M059J (cell line): ENCODE measurements at places on chromosomes 3 and 15.

GRCh38 chr3:25872200-25872877, 82.4 kb downstream of the OXSM start:
- no peak for DNase-seq

DNA sequence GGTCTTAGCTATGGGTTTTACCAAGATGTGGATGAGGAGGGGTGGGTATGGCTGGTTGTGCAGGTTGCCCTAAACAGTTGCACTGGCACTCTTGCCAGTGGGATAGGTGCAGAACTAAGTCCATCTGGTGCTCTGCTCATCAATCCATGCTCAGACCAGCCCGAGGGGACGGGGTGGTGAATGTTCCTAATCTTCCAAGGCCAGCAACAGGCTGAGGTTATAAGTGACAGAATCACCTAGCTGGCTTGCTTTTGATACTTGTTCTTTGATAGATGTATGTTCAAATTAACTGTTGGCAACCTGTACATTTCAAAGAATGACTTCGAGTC, 53.5 kb upstream of the CCR2 start:
- no peak for DNase-seq

- no peak for DNase-seq
Measured at GRCh38 chr15:97977734-97978133, 17.2 kb downstream of the ARRDC4 start.

DNA sequence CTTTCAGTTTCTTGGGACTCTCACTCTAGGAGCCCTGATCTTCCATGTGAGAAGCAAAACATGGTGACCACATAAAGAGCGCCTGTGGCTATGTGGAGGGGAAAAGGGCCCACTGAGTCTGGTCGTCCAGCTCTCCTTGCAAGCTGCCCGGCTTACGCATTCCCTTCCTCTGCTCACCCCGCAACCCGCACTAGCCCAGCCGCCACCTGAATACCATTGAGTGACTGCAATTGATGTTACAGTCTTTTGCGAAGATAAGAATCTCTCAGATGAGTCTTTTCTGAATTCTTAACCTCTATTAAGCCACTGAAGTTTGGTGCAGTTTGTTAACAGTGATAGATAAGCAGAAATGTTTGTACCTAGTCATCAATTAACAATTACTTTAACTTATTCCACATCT, 589.0 kb upstream of the DPPA4 start:
- peak; percentile 52 for DNase-seq

GRCh38 chr15:29873264-29873663, 51.0 kb upstream of the TJP1 start:
- no peak for DNase-seq

DNA sequence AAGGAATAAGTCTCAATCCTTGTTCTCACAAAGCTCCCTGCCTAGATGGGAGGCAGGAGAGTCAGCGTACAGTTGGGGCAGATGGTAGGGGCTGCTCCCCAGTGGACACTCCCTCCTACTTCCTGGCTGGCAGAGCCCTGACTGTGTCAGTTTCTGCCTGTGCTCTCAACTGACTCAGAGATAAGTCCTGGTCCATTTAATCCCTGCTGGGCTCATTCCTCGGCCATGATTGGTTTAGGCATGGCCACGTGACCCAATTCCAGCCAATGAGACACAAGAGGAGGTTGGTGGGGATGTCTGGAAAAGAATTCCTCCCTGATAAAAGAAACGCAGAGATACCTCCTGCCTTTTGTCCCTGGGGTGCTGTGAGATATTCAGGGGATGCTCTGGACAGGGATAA, 118.1 kb upstream of the SLC6A11 start:
- DNase-seq: peak; percentile 5

- no peak for DNase-seq
Measured at GRCh38 chr15:89444241-89445225, 51.9 kb downstream of the RHCG start.

DNA sequence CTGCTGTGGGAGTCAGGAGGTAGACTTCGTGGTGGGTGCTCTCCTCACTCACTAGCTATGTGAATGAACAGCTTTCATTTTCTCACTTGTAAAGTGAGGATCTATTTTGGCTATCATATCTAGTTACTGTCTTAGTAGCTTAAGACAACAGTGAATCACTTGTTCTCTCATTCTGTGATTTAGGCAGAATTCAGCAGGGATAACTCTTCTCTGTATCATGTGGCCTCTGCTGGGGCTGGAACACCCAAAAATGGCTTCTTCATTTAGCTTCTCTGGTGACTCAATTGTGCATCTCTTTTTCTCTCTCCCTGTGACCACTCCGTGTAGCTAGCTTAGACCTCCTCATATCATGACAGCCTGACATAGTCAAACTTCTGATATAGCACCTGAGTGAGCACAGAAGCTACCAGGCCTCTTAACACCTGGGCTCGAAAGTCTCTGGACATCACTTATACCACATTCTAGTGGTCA, 68.4 kb downstream of the BFSP2 start:
- no peak for DNase-seq

DNA sequence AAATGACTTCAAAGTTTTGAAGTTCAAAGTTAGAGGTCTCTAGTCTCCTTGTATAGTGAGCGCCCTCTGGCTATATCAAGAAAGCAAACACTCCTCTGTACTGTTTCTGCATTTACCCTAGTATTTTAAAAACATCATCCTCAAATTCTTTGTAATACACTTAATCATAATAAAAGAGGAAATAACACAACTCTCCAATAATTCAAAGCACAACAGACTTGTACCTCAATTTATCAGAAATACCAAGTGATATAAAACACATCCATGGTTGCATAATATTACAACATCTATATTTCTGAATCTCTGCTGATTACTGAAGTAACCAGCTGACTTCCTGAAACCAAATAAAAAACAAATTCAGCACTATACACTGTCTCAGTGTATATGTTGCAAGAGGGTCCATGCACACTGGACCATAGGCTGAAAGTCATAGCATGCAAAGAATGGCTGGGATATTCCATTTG, 12.5 kb downstream of the PLOD2 start:
- DNase-seq: no peak

DNA sequence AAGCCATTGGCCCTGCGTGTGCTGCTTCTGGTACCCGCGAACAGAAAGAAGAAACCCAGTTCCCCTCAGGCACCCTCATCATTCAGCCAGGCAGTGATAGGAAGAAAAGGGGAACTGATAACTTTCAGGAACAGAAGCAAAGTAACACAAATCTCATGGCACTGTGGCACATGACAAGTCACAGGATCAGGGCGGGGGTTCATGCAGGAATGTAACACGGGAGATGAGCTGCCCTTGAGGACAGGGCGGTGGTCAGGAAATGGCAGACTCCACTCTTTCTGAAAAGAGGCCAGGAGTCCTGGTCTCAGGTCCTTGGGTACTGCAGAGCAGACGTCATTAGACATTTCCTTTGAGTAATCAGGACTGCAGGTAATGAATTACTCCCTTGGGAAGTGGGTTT, 95.5 kb downstream of the CCNL1 start:
- no peak for DNase-seq

GRCh38 chr3:169945313-169945712, 21.3 kb upstream of the SEC62 start:
- no peak for DNase-seq

GRCh38 chr3:127409421-127410136, 121.7 kb upstream of the PRR20G start:
- no peak for DNase-seq

GRCh38 chr15:28147801-28148200, 48.7 kb upstream of the OCA2 start:
- no peak for DNase-seq

DNA sequence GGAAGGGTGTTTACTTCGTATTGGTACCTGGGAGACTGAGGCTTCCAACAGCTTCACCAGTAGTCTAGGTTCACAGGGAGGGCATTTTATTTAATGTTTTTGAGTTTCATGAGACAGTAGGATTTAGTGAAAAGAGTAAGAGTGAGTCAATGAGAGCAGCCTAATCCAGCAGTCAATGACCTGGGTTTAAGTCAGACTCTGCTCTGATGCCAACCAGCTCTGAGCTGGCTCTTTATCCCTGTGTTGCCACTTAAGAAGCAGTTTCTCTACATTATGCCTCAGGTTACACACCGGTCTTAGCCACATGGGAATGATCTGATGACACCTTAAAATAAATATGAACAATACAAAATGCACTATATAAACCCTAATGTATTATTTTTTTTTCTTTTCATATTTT, 59.4 kb upstream of the KCNMB2 start:
- DNase-seq: no peak

DNA sequence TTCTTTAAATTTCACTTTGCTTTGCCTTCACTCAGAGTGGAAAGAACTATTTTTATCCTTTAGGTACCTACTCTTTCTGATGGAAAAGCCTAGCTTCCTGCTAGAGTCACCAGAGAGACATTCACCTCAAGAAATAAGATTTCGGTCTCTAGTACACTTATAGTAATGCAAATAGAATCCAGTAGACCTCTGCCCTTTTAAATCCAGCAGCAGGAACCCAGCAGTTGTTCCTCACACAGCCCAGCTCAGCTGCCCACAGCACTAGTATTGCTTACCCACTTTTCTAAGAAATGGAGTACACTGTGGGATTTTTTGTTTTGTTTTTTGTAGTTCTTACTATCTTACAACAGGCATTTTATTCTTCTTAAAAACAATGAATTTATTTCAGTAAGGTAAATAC, 497.0 kb upstream of the CCDC54 start:
- DNase-seq: no peak

DNA sequence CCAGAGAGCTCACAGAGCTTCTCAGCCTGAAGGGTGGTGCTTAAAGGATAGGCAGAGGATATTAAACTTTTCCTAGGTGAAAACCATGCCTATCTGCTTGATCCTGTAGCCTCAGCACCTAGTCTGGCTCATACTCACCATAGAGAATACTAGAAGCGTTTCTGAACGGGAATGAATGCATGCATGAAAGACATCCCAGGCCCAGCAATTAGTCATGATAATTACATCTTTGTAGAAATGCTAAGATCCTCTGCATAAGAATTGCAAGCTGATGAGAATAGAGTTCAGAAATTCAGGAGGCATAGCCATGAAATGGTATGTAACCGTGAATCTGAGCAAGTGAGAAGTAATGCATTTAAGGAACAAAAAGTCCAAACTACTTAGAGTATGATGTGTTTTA, 5.9 kb upstream of the TMEM108 start:
- DNase-seq: no peak

- DNase-seq: no peak
Measured at GRCh38 chr15:65917936-65918335, 48.6 kb downstream of the RAB11A start.

GRCh38 chr3:72919520-72919919, 31.7 kb downstream of the GXYLT2 start:
- DNase-seq: no peak

DNA sequence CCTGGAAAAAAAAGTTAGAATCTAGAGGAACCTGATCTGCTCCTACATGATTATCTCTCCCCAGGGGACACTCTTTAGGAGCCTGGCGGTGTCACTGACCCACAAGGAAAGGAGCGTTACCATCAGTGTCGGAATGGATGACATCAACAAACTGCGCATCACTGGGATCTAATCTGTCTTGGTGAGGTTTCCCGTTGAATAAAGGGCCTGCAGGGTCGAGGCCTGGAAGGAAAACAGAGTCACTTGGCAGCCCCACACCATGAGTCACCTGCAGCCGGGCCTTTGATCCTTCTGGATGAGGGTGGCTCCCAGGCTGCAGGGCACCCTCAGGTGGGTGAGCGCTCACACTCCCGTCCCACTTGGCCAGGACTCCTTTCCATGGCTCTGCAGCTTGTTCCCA, 25.0 kb downstream of the LIPH start:
- peak; percentile 53 for DNase-seq
